Cardiac fibroblast (primary cell): ENCODE measurements at places on chromosomes 6 and 20.

DNA sequence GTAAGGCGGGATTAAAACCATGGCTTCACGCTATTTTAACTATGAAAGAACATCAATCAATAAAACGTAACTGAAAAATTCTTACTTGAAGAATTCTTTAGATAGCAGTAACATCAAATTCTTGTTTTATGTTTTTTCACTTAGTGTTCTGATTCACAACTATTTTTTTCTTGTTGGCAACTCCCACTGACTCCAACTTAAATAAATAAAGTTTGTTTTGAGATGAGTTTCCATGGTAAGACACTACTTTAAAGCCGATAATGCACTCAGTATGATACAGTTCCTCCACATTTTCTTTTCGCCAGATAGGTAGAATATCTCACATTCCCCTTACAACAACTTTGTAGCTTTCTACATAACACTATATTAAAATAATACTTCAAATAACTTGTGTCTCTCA lies 33.1 kb upstream of the CNKSR3 start:
- DNase-seq = no peak

DNA sequence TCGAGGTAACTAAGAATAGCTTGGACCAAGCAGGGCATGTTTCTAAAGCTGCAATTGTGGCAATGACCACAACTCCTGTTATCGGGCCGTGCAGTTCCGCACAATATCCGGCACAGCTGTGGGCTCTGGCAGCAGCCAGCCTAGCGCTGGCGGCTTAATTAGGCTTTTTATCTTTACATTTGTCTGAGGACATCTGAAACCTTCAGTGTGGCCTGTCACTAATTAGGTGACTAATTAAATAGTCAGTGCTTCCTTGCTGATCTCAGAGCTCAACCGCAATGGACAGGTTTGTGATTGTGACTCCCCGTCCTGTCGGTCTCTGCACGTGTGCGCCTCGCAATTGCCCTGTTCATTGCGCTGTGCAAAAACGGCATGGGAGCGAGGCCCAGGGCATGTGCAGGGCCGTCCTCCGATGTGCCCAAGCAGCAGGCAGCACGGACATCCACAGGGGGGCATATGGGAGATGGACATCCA lies 134.8 kb upstream of the INSM1 start:
- DNase-seq = no peak

- peak; percentile 25 for DNase-seq
Observed at GRCh38 chr20:38551056-38551626, 29.9 kb upstream of the ADIG start.

GRCh38 chr6:100678027-100678426 lies 203.1 kb downstream of the ASCC3 start:
- peak; percentile 54 for DNase-seq

DNA sequence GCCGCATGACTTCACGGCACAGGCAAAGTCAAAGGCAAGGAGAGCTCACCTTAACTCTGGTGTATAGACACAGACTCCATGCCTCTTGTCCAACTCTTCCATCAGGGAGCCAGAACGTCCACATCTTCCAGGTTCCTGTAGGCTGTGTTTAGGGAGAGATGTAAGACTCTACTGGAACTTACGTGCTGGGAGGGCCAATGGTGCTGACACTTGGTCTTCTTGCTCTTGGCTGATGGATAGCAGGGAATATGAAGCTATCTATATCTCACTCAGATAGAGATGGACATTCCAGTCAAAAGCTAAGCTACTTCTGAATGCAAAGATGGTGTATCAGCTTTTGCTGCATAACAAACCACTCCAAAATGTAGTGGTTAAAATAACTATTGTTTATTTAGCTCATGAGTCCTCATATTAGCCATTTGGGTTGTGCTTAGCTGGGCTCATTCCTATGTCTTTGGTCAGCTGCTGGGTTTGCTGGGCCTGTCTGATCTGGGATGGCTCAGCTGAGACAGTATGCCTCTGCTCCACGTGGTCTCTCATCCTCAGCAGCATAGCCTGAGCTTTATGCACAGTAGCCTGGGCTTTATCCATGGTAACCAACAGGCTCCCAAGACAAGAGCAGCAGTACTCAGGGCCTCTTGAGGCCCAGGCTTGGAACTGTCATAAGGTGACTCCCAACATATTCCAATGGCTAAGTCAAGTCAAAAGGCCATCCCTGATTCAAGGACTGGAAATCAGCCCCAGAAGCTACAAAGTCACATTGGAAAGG lies 111.6 kb downstream of the SNX5 start:
- no peak for DNase-seq

DNA sequence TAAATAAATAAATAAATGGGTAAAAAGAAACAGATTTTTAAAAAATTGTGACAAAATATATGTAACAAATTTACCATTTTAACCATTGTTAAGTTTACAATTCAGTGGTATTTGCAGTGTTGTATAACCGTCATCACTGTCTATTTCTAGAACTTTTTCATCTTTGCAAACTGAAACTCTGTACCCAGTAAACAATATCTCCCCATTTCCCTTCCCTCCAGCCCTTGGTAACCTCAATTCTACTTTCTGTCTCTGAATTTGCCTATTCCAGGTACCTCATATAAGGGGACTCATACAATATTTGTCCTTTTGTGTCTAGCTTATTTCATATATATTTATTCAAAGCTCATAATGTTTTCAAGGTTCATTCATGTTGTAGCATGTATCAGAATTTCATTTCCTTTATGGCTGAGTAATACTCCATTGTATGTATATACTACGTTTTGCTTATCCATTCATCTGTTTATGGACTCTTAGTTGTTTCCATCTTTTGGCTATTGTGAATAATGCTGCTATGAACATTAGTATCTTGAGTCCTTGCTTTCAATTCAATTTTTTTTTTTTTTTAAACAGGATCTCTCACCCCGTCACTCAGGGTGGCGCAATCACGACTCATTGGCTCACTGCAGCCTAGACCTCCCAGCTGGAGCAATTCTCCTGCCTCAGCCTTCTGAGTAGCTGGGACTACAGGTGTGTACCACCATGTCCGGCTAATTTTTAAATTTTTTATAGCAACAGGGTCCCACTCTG lies 8.9 kb downstream of the MANBAL start:
- peak; percentile 75 for DNase-seq

DNA sequence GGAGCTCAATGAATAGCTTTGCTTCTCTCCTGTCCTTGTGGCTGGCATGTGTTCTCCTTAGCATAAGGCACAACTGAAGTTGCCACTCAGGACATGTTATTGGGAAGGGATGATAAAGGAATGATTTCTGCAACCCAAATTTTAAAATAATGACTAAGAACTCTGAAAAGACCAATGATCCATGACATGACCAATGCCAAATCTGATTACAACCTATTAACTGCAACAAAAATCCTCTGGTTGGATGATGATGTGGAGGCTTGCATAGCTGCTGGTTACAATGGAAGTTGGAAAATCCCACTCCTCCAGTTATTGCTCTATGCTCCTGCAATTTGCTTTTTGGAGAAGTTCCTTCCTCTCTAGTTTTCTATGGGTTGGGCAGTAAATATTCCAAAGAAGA lies 63.4 kb upstream of the FBXL4 start:
- DNase-seq = no peak
